ENCODE measurements at places on chromosomes 1 and 21.

- DNase-seq = no peak
These were observed 26.3 kb downstream of the ZBTB17 start for GRCh38 chr1:15949453-15950245.

DNA sequence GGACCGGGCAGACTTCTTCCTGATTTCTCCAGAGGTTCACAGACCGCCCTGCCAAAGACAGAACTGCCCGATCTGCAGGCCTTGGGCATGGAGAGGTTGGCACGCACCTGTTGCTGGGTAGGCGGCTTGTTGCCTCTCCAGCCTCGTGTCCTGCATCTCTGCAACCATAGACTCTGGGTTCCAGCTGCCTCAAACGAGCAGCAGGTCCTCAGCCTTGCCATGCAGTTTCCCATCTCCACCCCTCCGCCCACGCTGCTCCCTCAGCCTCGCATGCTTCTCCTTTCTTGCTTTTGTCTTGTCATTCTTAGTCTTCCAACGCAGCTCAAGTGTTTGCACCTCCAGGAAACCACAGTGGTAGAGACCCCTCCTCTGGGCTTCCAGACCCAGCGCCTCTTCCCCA, 126.2 kb downstream of the LACTBL1 start:
- no peak for DNase-seq

DNA sequence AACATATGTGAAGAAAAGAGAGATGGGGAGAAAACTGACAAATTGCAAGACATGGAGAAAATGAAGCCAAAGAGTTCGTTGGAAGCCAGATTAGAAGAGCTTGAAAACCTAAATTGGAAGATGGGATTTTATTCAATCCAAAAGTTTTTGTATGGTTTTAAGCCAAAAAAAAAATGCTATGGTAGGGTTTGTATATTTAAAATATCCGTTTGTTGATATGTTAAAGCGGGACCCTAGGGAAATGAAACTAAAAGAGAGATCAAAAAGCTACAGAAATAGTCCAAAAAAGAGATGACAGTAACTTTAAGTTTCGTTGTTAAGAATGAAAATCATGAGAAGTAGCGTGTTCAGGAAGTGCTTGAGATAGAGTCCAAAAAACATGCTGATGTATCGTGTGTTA, 617.7 kb upstream of the ADGRL2 start:
- no peak for DNase-seq

- peak; percentile 93 for DNase-seq
These were observed 36.9 kb upstream of the POU3F1 start for GRCh38 chr1:38083541-38083940.

- no peak for DNase-seq
These were observed 55.2 kb downstream of the NGF start for GRCh38 chr1:115282807-115283208.

DNA sequence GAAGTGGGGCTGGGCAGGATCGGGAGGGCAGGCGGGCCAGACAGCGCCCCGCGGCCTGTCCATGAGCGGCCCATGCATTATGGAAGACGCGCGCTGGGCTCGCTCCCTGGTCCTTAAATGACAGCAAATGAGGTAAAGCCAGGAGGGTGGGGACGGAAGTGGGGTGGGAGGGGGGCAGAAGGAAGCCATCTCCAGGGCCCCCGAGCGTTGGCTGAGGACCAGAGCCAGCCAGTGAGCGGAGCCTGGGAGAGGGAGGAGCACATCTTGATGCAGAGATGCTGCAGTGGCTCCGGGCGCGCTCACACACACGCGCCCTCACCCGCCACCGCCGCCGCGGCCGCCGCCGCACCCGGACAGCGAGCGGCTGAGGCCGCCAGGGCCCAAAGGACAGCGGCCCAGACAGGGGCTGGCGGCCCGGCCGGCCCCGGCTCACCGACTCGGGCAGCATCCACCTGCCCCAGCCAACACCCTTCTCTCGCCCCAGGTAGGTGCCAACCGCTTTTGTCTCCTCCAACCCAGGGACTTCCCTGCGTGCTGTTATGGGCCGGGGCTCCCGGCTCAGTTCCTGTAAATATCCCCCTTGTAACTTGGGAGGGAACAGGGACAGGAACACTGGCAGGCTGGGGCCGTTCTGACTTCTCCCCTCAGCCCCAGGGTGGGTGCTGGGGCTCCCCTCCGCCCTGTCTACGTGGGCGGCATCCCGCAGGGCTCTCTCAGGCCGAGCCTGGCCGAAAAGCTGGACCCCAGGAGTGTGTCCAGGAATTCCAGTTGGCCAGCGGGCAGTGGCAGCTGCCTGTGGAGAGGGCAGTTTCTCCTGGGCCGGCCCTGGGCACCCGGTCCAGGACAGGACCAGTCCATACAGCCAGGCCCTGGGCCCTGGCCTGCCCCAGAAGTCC, at the start of gene CNTN2:
Gene CNTN2, plus strand, starts transcription at position 302 of the 896 bp plus-strand sequence. CDS start 9,974 bp downstream, outside the sequence.
- DNase-seq = no peak

GRCh38 chr1:79847700-79848099, 841.2 kb upstream of the ADGRL4 start:
- DNase-seq = no peak

DNA sequence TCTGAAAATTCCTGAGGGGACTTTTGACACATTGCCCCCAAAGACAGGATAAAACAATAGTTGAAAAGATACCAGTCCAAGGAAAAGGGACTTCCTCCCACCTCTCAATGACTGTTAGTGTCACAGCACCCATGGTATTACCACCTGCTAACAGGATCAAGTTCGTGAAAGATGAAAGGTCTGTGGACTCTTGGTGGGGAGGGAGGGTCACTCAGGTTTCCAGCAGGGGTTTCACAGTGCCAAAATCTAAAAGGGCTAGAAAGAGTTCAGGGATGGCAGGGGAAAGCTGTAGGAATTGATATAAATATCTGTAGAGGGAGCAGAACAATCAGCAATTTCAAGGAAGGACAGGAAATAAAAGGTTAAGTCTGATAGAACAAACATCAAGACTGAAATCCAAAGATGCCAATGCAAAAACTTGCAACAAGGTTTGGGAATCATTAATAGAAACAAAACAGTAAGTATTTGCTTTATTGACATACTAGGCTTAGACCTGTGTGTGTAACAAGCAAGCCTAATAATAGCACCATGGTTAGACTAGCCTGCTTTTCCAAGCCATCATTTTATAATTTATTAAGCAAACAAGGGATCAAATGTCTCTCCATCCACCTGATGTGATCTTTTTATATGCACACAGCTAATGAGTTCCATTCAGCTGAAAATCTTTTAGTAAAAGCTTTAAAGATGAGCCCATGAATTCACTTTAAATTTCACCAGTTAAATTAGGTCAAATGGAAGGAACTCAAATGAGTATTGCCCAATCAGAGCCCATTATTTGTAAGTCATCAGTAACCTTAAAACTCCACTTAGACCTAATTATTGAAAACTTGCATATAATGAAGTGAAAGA, 3.7 kb downstream of the MCL1 start:
- no peak for DNase-seq

DNA sequence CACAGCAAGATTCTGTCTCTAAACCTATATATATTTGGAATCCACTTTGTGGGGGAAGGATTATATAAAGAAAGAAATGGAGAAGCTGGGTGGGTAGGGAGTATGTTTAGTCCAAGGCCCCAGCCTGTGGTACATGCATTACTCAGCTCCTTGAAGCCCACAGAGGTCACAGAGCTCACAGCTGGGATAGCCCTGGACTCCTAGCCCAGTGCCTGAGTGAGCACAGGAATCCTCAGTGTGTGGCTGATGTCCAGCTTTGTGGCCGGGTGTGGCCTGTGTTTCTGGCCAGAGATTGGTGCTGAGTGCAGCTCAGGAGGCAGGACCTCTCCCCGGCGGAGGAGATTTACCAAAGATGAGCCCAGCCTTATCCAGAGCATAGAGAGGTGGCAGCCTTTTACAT, 7.6 kb downstream of the CAPN9 start:
- no peak for DNase-seq

DNA sequence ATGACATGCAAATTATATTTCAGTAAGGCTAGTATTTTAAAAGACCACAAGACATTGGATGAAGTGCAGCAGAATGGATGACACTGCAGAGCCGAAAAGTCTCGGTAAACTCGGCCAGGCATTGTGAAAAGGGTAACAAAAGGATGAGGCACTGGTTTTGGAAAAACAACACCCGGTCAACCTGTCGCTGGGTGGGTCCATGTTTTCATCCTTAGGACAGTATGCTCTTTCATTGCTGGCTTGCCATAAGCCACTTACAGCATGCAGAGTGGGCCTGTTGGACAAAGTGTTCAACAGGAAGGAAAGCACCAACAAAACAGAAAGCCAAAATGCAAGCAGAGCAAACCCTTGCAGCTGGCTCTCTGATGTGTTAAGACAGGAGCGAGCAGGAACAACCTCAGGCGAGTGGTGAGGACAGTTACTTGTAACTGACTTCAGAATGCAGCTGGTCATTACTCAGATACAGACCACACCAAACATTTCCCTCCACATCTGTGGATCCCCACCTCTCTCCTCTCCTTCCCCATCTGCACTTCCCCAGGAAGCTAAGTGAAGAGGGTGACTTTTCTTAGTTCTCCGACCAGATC, 2.9 kb upstream of the RCAN1 start:
- no peak for DNase-seq

- DNase-seq = no peak
These were observed 147.8 kb downstream of the TOMM20 start for GRCh38 chr1:234980645-234981396.

DNA sequence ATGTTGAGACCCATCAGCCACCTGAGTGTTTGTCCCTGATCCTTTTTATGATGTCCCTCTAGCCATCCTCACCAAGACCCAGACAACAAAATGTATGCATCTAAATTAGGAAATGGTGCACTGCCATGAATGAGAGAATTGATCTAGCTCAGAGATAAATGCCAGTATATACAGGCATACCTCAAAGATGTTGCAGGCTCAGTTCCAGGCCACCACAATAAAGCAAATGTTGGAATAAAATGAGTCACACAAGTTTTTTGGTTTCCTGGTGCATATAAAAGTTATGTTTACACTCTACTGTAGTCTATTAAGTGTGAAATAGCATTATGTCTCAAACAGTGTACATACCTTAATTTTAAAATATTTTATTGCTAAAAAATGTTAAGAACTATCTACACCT, 63.9 kb downstream of the CHIA start:
- no peak for DNase-seq

DNA sequence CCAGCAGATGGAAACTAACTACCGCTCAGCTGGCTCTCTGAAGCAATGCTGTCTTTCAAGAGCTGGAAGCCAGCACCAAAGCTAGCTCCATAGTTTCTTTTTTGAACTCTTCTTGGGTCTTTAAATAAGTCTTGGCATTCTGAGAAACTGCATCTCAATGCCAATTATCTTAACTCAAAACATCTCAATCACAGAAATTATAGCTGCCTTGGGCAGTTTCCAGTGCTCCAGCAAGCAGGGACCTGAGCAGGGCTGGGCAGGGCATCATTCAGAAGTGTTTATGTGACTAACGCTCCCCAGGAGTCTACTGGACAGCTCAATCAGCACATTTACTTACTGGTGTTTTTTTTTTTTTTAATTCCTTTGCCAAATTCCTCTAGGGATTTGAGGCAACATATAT, 18.3 kb upstream of the PADI4 start:
- DNase-seq = no peak

- DNase-seq = no peak
These were observed 372.8 kb upstream of the DAB1 start for GRCh38 chr1:57796616-57797015.

GRCh38 chr1:79325705-79326104, 319.2 kb upstream of the ADGRL4 start:
- DNase-seq = no peak

DNA sequence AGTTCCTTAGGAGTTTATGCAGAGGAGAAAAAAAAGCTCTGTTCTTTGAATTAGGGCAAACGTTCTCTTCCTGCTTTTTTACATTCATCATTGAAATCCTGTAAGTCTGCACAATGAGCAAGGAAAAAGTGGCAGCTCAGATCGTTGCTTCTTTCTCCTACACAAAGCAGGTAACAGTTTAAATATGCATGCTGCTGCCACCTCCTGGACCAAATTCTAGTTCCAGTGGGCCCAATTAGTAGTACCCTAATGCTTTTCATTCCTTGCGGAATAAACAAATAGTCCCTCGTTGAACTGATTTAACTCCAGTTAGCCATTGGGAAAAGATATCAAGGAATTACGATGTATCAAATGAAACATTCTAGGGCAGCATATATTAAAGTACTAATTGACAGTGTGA, 20.1 kb downstream of the YTHDF2 start:
- no peak for DNase-seq

GRCh38 chr1:22208973-22209378, 66.1 kb upstream of the WNT4 start:
- DNase-seq = no peak

- DNase-seq = no peak
These were observed 4.7 kb upstream of the VASH2 start for GRCh38 chr1:212945463-212946160.

- DNase-seq = peak; percentile 66
These were observed 265.7 kb downstream of the GRIK3 start for GRCh38 chr1:36768486-36769178.

DNA sequence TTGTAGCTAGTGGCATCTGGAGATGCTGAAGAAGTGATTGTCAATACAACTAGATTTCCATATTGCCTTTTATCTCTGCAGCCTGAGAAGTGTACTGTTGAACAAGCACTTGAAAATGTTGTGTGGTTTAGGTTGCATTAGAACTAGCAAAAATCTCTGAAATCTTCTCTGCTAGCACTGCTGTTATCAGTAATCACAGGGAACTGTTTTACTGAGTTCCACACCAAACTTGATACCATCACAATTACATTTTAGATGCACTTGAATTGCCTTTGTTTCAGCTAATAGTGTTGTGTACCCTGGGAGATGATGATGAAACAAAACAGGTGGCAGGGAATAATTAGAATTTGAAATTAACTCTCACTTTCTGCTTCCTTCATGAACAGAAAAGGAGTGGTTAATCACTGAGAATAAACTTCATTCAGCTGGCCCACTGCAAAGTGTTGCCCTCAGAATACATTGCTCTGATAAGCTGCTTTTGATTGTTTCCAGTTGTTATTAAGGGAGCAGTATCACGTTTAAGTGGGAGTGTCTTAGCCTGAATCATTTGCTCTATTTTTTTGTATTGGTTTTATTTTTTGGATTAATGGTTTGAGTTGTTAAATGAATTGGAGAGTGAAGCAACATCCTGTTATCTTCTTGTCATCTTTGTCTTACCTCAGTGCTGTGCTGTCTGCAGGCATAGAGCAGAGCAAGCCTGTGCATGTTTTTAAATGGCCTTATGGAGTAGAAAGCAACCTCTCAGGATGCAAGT, 13.0 kb downstream of the FAM20B start:
- no peak for DNase-seq

DNA sequence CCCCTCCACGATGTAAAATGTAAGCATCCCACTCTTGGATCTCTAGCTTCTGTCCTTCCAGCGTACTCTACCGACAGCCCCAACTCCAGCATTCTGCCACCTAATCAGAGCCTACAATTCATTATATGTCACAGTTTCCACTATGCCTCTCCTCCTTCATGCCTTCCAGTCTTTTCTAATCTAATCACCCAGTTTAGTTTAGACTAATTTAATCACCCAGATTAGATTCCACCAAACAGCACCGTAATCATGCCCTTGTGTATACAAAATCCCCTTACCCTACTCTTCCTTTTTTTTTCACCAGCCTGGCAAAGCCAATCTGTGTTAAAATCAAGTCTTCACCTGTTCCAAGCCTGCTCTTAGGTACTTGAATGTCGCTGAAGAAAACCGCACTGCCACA, 49.8 kb upstream of the KANK4 start:
- DNase-seq = no peak

All from NCI-H2081 treated with DMSO at 0.1 percent for 48 hours (cell line).